NCI-H2171 (cell line): ENCODE measurements at places on chromosomes 3 and 15.

DNA sequence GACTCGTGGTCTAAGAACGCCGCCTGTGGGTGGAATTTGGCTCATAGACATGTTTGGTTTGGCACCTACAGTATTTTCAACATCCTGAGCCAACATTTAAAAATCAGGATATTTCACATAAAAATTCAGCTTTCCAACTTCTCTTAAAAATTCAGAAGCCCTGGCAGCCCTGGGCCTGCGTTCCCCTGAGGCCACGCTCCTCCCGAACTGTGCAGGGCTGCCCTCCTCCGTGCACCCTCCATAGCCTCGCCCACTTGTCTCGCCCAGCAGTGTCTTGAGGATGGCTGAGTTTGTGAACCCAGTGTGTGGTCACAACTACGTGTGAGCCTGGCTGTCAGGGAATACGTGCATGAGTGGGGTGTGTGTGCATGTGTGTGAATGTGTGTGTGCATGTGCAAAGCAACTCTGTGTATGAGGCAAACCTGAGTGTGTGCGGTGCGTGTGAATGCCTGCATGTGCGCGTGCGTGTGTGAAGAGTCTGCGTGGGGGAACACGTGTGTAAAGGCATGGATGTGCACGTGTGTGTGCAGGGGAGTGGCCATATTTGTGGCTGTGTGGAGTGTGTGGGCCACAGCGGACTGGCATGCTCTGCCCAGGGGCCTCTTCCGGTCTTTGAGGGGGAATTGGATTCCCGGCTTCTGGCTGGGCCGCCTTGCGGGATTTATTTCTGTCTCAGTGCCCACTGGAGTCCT, 30.9 kb downstream of the PTH1R start:
- no peak for DNase-seq

DNA sequence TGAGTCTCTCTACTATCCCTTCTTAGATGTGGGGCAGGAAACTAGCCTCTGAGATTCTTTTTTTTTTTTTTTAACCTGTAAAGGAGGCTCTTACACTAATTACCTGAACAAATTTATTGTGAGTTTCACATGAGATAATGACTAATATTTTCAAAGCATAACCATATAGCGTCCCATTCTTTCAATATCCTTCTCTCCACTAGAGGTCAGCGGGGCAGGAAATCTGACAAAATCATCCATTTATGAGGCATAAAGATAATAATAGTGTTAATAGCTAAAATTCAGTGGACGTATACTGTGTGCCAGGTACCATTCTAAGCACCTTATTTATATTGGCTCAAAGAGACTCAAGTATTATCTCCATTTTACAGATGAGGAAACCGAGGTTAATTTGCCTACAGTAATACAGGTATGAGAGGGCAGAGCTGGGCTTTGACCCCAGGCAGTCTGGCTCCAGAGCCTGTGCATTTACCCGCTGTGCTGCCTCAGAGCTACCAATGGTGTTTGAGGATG, 16.3 kb upstream of the SMAD6 start:
- DNase-seq, result no peak

DNA sequence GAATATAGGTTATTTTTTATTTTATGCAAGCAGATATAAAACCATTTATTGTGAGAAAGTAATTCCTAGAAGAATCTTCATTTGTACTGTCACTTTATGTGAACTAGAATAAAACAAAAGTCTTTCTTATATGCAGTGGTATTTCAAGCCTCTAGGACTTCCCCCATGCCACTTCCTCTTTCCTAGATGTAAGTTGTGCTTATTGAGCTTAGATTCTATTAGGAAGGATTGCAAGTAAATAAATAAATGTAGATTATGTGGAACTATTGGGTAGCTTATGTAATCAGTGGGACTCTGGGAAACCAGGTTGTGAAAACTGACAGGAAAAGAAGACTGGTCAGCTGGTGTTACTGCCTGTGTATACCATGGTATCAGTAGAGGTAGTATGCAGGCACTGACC, 169.7 kb downstream of the RSRC1 start:
- DNase-seq, result no peak

DNA sequence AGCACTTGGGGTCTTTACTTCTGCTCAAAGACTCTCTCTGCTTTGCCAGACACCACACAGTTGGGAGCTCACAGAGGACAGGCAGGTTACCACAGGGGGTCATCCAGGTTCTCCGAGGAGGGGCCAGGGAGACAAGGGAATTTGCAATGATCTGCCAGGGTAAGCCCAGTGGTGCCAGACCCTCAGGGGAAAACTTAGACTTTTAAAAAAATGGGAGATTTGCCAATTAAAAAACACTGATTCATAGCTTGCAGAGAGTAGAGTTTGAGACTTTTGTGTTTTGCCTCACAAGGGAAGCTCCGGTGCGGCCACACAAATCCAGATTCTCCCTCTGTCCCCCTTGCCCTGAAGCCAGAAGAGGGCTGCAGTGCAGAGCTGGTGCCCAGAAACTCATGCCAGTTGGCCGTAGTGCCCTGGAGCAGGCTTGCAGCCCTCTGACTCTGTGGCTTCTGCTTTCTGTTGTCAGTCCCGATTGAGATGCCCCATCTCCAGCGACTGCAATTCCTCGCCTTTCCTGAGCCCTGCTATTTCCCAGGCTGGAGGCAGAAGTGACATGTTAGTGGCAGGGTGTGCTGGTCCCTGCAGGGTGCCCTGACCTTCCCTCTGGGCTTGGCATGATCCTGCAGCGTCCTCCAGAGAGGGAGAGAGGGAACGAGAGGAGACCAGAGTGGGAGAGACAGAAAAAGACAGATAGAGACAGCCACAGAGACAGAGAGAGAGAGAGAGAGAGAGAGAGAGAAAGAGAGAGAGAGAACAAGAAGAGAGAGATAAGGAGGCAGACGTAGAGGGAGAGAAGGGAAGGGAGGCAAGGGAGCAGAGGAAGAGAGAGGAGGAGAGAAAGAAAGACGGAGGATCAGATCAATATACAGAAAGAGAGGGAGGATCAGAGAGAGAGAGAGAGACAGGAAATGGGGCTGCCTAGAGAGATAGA, 46.0 kb downstream of the RHCG start:
- no peak for DNase-seq

GRCh38 chr15:80743189-80743833, 35.9 kb upstream of the CEMIP start:
- DNase-seq, result no peak

GRCh38 chr3:194541483-194541882, 54.7 kb upstream of the ATP13A3 start:
- DNase-seq, result no peak

GRCh38 chr3:134146666-134147065, 104.0 kb downstream of the RYK start:
- DNase-seq, result no peak

DNA sequence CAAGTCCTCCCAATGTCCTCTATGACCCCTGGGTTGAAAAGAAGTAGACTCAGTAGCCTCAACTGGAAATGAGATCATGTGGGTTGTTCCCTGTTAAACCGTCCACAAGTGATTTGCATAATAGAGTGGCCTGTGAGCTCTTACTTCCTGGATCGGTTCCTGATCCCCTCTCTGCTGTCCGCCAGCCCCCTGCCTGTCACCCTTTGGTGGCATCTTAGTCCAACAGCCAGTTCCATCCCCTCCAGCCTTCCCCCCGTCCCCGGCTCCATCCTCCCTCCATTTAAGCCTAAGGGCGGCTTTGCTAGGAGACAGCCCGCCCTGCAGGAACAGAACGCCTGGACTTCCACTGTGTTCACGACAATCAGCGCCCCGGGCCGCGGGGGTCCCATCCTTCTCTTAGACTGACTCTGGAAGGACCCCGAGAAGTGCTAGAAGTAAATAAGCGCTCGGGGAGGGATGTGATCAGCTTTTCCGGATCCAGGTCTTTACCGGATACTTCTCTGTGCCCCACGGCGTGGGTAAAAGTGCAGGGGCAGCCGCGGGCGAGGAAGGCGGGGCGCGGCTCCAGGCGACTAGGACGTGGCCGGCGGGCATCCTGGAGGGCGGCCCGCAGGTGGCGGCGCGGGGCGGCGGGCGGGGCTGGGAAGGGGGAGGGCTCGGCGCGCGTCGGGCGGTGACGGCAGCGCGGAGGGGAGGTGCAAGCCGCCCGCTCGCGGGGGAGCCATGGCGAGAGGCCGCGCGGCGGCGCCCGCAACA, 51.2 kb upstream of the ULK4 start:
- DNase-seq, result peak; percentile 29

GRCh38 chr3:11275926-11276325, 3.7 kb downstream of the ATG7 start:
- no peak for DNase-seq

GRCh38 chr3:77039606-77040171, at the start of gene ROBO2:
Gene ROBO2, plus strand, starts transcription at chr3:77040099. Its CDS starts 687 bp downstream, at chr3:77040786.
- DNase-seq, result peak; percentile 43

- no peak for DNase-seq
These were observed 105.2 kb upstream of the NR2E3 start for GRCh38 chr15:71705151-71705550.

GRCh38 chr3:183377307-183377959, 51.0 kb downstream of the MCF2L2 start:
- DNase-seq, result no peak

DNA sequence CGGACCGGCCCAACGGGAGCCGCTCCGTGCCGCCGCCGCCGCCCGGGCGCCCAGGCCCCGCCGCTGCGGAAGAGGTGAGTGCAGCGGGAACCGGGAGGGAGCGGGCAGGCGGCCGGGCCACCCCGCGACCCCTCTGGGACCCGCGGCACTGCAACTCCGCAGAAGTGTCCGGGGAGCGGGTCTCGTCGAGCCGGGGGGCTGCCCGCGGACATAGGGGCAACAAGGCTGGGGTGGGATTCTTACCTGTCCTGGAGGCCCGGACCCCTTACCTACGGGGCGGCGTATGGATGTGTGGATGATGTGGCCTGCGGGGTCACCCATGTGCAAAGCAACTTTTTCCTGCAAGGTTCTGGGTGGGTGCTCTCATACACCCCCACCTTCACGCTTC, 361 bp downstream of the SEMA3F start:
- DNase-seq, result no peak

DNA sequence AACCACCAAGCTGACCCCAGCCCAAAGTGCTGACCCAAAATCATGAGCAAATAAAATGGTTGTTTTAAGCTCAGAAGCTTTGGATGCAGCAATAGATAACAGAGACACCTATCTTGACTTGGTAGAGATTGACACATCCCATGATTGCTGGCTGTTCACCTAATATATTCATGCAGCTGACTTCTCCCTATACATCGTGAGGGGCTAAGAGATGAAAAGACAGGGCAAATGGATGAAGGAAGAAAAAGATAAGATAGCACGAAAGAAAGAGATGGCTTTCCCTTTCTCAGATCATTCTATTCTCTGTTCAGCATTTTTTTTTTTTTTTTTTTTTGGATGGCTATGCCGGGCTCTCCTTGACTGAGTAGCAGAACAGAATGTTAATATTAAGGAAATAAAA, 141.5 kb upstream of the ADAMTS9 start:
- DNase-seq, result no peak

DNA sequence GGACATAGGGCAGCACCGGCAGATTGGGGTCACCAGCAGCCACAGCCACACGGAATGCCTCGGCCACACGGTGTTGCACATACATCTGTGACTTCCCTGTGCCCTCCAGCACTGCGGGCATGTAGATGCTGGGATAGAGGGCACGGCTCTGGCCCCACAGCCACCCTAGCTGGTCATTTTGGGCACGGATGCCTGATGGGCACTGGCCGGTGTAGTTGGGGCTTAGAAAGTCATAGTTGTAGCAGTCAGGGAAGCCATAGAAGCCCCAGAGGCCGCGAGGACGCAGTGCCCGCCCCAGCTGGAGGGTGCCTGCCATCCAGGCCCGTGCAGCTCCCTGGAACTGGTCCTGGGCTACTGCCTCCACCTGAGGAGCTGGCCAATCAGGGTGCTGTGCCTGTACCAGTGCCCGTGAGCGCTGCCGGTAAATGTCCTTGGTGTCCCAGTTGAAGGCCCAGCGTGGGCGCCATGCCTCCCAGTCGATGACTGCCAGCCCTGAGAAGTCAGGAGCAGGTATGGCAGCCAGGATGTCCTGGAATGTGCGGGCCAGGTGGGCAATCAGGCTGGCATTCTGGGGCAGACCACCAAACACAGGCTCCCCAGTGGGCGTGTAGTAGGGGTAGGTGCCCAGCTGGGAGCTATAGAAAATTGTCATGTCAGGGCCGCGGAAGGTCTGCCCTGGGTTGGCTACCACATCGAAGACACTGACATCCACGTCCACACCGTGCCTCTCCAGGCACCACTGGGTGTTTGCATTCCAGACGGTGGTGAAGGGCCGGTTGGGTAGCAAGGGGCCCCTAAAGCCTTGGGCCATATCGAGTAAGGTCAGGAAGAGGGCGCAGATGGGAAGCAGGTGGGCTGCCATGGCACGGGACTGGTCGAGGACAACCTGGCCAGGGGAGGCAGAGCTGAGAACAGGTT, 1.0 kb downstream of the HYAL1 start:
- DNase-seq, result no peak

GRCh38 chr3:37571269-37571668, 290.4 kb upstream of the CTDSPL start:
- DNase-seq, result no peak

GRCh38 chr15:41996921-41997592, 23.8 kb downstream of the PLA2G4E start:
- DNase-seq, result no peak

GRCh38 chr3:134677987-134678308, 27.1 kb upstream of the KY start:
- no peak for DNase-seq

GRCh38 chr3:167901138-167901537, 165.6 kb downstream of the SERPINI1 start:
- no peak for DNase-seq

DNA sequence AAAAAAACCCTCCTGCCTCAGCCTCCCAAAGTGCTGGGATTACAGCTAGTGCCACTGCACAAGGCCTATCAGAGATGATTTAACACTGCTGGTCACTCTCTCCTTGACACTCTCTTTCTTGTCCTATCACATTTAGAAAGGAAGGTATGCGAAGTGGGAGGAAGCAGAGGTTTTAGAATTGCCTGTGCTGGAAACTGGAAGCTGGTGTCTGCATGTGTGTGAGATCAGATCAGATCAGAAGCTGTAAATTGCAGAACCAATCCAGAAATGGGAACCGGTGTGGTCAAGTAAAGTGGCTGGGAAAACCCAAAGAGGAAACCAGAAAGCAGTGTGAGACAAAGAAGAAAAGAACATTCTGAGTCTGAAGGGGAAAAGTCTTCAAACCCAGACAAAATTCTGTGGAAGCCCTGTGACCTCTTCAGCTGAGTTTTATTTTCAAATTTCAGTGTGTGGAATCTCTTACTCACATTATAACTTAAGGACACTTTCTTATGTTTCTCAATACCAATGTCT, 2.8 kb downstream of the EFHB start:
- DNase-seq, result no peak

- DNase-seq, result peak; percentile 60
These were observed 62.7 kb upstream of the KLF13 start for GRCh38 chr15:31263751-31264558.

DNA sequence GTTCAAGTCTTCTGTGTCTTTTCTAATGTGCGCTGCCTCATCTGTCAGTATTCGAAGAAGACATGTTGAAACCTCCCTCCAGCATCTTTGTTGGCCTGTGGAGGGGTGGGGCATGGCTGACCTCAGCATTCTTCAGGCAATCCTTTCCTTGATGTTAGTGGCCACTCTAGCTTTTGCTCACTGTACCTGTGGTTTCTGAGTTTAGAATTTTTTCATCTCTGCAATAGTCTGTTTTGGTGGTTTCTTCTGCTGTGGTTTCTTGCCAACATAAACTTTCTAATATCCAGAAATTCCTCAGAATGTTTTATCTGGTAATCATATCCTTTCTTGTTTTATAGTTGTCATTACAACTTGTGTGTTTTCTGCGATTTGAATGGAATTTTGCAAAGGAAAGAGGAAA, 251.3 kb upstream of the NR2E3 start:
- no peak for DNase-seq
